Sigmoid colon (tissue), 7 donors: ENCODE measurements at places on chromosomes 16 and 17. TPM values are rescaled to one million over a fixed set of nuclear protein-coding genes. Genes with fewer than 3 reads are reported as not detected.

The GRB7 gene
- not detected for total RNA-seq

GRCh38 chr17:80789356-80789902, 202.2 kb upstream of the CHMP6 start:
- no peaks in the 10 kb centered on the region for H3K36me3 ChIP-seq
- no peaks in the 10 kb centered on the region for H3K27me3 ChIP-seq
- DNase-seq: peak; percentile 80
- peak overlapping the region; percentile 44 for H3K27ac ChIP-seq
- H3K4me1 ChIP-seq: no peaks in the 10 kb centered on the region

DNA sequence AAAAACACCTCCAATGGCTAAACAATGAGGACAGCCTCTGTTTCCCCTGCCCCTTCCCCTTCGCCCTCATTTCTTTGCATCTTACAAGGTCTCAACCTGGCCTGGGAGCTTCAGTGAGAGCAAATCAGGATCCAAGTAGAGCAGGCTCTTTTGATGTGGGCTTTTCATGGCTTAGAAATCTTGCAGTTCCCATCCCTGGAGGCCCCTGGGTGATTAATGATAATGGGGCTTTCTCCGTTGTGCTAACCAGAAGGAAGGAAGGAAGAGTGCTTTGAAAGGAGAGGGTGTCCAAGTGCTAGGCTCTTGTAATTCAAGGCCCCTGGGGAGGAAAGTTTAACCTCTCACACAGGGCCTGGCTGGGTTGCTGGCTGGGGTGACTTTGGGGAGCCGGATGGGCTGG, 18.5 kb upstream of the IRX3 start:
- H3K36me3 ChIP-seq: no peaks in the 10 kb centered on the region
- no peaks in the 10 kb centered on the region for H3K4me1 ChIP-seq
- H3K27me3 ChIP-seq: no peaks in the 10 kb centered on the region
- DNase-seq: no peak
- no peak overlapping the region for H3K4me3 ChIP-seq

- peaks cover 89% of the 10 kb centered on the region for H3K36me3 ChIP-seq
- DNase-seq: no peak
- H3K4me1 ChIP-seq: no peaks in the 10 kb centered on the region
- no peak overlapping the region for H3K27ac ChIP-seq
Measured at GRCh38 chr17:48121923-48122664, 14.5 kb downstream of the SNX11 start.
